ENCODE measurements at places on chromosomes 3 and 15.

- DNase-seq, result no peak
Measured at GRCh38 chr15:90004252-90004651, 3.1 kb downstream of the ZNF710 start.

DNA sequence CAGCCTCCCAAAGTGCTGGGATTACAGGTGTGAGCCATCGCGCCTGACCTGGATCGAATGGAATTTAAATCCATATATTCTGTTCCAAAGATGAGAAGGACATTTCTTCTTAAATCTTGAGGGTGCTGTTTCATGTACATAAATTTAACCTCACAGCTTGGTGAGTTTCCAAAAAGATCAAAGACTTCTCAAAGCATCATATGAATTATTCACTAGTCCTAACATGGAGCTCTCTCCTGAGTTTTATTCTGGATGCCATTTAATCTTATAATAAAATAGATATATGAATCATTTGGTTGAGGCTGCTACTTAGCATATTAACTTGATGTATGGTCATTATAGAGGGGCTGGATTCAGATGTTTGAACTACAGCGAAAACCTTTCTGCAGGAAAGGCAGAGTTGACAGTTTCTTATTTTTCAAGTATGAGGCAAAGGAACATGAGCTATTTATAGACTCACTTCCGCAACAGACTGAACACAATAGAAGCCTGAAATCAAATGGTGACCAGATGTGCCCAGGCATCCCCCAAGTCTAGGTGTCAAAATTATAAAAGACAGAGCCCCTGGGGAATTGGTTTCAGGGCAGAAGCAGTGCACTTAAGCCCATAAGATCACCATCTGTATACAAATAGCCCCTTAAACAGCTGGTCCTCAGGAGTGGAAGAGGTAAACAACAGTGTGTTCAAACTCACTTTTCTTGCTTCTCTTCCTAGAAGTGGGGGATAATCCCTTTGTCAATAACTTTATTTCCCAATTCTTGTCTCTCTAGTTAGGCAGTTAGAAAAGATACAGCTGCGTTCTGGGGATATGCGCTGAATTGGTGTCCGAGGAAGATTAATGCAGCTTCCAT lies 29.7 kb downstream of the STARD9 start:
- DNase-seq, result no peak

- no peak for DNase-seq
Measured at GRCh38 chr15:65212097-65212496, 824 bp upstream of the CILP start.

- DNase-seq, result no peak
Measured at GRCh38 chr15:39499681-39500080, 81.2 kb upstream of the THBS1 start.

DNA sequence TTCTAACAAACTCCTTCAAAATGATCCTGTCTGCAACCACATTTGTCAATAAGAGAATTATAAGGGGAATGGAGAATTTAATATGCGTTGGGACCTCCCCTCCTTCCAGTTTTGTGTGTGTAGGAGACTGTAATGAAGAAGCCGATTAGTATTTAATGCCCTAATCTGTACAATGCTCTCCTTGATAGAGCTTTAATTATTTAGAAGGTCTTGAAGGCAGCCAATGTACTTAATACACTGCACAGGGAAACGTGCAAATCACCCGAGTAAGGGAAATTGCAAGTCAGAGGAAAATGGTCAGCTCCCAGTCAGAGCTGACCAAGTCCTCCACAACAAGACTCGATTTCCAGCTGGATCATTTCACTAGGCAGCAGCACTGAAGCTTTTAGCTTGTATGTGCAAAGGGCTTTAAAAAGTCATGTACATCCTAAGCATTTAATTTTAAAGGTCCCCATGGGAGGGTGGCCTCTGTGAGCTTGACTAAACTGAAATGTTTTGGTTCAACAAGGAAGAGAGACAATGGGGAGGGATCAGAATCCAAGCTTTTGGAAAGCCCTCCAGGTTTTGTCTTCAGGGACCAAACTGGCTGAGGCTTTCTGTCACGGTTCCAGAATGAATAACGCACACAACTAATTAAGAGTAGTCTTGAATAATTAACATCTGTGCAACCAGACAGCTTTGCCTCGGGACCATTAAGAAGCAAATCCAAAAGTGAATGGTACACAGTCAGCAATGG lies 159.8 kb upstream of the MITF start:
- DNase-seq, result no peak

- no peak for DNase-seq
Measured at GRCh38 chr3:126743781-126744180, 39.7 kb downstream of the CHCHD6 start.

DNA sequence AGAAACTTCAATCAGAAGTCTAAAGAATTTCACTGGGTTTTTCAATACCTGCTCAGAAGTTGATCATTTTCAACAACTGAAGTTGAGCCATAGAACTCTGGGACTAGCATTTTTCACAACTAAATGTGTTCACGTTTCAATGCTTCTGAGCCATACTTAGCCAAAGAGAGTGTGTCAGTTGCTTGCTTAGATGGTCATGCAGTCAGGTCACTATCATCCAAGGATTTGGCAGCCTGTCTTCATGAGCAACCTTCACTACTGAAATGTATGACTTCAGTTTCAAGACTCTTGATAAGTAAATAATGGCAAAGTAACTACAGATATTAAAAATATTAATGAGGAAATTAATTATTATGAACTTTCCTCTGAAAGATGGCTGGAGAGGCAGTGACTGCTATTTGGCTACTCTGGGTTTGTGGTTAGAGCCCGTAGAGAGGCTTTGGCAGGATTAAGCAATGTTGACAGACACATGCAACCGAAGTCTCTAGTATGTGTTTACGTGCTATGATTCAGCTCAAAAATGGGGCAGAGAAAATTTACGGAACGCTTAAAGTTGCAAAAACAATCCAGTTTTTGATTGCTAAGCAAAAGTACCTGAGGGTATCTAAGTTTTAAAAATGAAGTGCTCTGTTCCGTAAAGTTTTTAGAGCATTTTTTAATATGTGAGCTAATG lies 133.8 kb downstream of the GMNC start:
- no peak for DNase-seq

DNA sequence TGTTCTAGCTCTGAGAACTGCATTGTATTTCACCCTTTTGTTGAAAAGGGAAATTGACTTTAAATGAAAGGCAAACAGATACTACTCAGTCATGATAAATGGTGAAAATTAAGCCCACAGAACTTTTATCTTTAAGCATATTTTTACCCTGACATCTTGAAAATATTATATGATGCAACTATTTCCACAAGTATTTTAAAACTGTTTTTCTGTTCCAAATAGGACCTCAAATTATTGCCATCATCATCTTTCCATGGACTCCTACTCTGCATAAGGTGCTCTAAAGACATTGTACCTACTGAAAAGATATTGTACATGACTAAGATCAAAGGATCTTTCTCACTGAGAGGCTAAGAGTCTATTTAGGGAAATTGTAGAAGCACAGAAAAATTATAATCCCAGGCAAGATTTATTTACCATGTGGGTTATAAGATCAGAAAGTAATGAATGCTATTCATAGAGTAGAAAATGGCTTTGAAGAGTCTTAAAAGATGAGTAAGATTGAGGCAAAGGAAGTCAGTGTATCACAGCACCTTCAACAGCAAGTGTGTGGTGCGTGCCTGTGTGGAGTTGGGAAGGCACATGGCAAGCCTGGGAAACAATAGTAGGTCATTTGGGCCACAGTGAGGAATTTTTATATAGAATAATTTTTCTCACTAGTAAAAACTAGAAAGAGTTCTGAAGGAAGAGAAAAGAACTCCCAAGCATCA lies 68.8 kb downstream of the VGLL3 start:
- no peak for DNase-seq

- DNase-seq, result no peak
Measured at GRCh38 chr3:38383156-38383875, 36.7 kb downstream of the XYLB start.

- DNase-seq, result no peak
Measured at GRCh38 chr3:52277972-52278509, 408 bp downstream of the WDR82 start.
